ENCODE measurements at places on chromosomes 7 and 10. TPM values are rescaled to one million over a fixed set of nuclear protein-coding genes. Genes with fewer than 3 reads are reported as not detected.

- peak overlapping the region; percentile 80 for H3K27ac ChIP-seq
- H3K4me3 ChIP-seq = no peak overlapping the region
Observed at GRCh38 chr7:30816645-30817370, 45.6 kb downstream of the MINDY4 start.

GRCh38 chr7:42621543-42622219 is 290.2 kb downstream of the C7orf25 start:
- H3K4me1 ChIP-seq = no peaks in the 10 kb centered on the region
- H3K4me3 ChIP-seq = no peak overlapping the region
- H3K27ac ChIP-seq = no peak overlapping the region

GRCh38 chr7:131302446-131302845 is 25.2 kb upstream of the MKLN1 start:
- no peak overlapping the region for H3K27ac ChIP-seq
- no peaks in the 10 kb centered on the region for H3K4me1 ChIP-seq
- H3K4me3 ChIP-seq = no peak overlapping the region

SPDYE18 gene
- total RNA-seq = 0.51 TPM

DNA sequence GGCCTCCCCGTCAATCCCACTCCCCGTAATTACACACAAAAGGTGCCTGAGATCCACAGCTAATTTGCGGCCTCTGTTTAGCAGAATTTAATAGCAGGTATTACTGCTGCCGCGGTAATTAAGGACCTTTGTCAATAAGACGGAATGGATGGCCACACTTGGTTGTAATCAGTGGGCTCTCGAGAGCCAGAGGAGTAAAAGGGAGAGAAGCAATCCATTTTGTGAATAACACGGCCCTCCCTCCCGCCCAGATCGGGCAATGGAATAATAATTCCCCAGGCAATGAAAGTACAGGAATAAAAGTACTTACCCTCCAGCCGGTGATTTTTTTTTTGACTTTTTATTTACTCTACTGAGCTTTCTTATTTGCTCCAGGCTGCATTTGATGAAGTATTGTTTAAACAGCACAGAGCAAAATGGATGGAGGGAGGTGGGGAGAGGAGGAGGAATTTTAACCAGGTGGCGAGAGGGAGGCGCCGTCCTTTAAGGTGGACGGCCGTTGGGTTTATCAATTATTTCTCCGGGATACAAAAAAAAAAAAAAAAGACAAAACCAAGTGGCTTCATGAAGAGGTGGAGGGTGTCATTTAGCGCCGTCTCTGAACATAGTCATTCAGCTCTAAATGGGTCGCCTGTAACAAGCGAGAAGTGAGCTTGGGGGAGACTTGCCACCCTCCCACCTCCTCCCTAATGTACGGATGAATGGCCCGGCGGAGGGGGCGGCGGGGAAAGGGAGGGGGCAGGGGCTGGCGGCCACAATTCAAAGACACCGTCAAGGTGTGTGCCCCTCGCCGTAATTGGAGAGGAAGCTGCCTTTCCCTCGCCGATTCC is 120.3 kb downstream of the BUB3 start:
- no peaks in the 10 kb centered on the region for H3K36me3 ChIP-seq
- no peaks in the 10 kb centered on the region for H3K4me1 ChIP-seq
- peak; percentile 24 for DNase-seq
- peak overlapping the region; percentile 13 for H3K4me3 ChIP-seq
- H3K27me3 ChIP-seq = no peaks in the 10 kb centered on the region

DNA sequence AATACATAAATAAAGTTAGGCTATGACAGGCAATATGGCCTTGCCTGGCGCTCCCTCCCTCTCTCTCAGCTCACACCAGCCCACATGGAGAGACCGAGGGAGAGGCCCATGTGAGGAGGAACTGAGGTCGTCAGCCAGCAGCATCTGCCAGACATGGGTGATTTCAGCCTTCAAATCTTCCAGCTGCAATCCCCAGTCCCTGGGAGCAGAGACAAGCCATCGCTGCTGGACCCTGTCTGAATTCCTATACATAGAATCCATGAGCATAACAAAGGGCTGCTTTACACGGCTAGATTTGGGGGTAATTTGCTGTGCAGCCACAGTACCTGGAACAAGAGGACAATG is 35.6 kb downstream of the ANKRD16 start:
- H3K36me3 ChIP-seq = no peaks in the 10 kb centered on the region
- H3K4me1 ChIP-seq = no peaks in the 10 kb centered on the region
- H3K27ac ChIP-seq = no peak overlapping the region
- no peak for DNase-seq
- H3K4me3 ChIP-seq = no peak overlapping the region
- no peaks in the 10 kb centered on the region for H3K27me3 ChIP-seq

SPAM1 gene
- not detected for total RNA-seq

CRTAC1 gene
- total RNA-seq = 77.1 TPM

GRCh38 chr7:77800158-77800557 is 1.6 kb downstream of the PHTF2 start:
- H3K4me1 ChIP-seq = peaks cover 27% of the 10 kb centered on the region
- no peak for DNase-seq
- no peak overlapping the region for H3K27ac ChIP-seq
- H3K27me3 ChIP-seq = no peaks in the 10 kb centered on the region
- no peaks in the 10 kb centered on the region for H3K36me3 ChIP-seq

NEURL1 gene
- total RNA-seq = 1.1 TPM

C7orf33 gene
- not detected for total RNA-seq

GRCh38 chr7:134639683-134640279 is 6.9 kb upstream of the BPGM start:
- H3K27me3 ChIP-seq = no peaks in the 10 kb centered on the region
- H3K4me3 ChIP-seq = no peak overlapping the region
- no peak overlapping the region for H3K27ac ChIP-seq
- no peaks in the 10 kb centered on the region for H3K36me3 ChIP-seq

PNLIPRP3 gene
- not detected for total RNA-seq

DNA sequence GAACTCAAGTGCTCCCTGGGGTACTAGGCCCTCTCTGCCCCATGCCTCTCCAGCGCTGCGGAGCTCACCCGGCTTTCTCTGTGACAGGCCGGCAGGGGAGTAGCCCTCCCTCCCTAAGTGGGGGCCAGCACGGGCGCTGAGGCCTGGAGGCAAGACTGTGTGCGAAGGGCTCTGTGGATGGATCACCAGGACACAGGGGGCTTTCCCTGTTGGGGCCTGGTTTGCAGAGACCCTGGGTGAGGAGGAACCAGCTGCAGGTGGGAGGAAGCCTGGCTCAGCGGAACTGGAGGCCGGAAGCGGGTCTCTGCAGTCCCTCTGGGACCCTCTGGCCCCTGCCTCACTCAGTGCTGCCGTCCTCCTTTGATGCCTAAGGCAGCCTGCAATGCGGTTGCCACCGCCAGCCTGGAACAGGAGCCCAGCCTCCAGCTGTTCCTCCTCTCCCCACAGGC is 106.0 kb downstream of the CYTH3 start:
- no peak overlapping the region for H3K4me3 ChIP-seq
- no peak for DNase-seq

GRCh38 chr7:4080954-4081353 is 601.1 kb upstream of the FOXK1 start:
- peak; percentile 1 for DNase-seq
- H3K4me1 ChIP-seq = no peaks in the 10 kb centered on the region
- H3K27me3 ChIP-seq = no peaks in the 10 kb centered on the region
- no peak overlapping the region for H3K27ac ChIP-seq

LZTS2 gene
- total RNA-seq = 63.6 TPM

DNA sequence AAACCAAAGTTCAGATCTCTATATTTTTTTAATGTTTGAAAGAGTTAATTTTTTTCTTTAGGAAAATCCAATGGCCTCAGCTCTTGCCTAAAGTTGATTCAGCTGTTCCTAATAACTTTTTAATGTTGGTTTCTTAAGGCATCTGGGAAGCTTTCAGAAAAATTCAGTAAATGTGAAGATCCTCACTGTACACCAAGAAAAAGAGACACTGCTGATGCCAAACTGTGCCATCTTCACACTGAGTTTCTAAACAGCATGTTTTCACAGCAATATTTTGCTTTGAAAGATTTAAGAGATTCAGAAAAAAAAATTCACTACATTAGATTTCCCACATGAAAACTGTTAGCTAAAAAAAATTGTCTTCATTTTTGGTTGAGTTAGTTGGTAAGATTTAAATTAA is 249.4 kb downstream of the NEBL start:
- DNase-seq = no peak
- no peaks in the 10 kb centered on the region for H3K4me1 ChIP-seq
- no peaks in the 10 kb centered on the region for H3K36me3 ChIP-seq
- no peaks in the 10 kb centered on the region for H3K27me3 ChIP-seq

- no peaks in the 10 kb centered on the region for H3K27me3 ChIP-seq
- H3K4me1 ChIP-seq = no peaks in the 10 kb centered on the region
- H3K27ac ChIP-seq = no peak overlapping the region
- H3K4me3 ChIP-seq = no peak overlapping the region
- no peak for DNase-seq
Observed at GRCh38 chr10:27715505-27715904, 30.1 kb downstream of the MKX start.

CHST3 gene
- 14.3 TPM for total RNA-seq

GRCh38 chr10:77291596-77292505 is 345.8 kb downstream of the KCNMA1 start:
- H3K27ac ChIP-seq = no peak overlapping the region
- no peaks in the 10 kb centered on the region for H3K27me3 ChIP-seq
- no peak overlapping the region for H3K4me3 ChIP-seq
- H3K4me1 ChIP-seq = no peaks in the 10 kb centered on the region
- H3K36me3 ChIP-seq = no peaks in the 10 kb centered on the region
- DNase-seq = no peak

SMIM30 gene
- total RNA-seq = 10.7 TPM

DNA sequence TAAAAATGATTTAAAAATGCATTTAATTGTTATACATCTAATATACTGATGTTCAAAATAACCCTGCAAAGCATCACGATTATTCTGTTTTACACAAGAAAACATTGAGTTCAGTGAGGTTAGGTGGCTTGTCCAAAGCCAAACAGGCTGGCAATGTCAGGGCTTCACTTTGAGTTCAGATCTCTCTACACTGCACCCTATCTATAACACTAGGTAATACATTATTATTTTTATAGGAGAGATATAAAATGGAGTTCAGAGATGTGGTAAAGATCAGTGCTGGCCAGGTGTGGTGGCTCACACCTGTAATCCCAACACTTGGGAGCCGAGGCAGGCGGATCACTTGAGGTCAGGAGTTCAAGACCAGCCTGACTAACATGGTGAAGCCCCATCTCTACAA is 165.9 kb upstream of the MYO3A start:
- no peak overlapping the region for H3K27ac ChIP-seq
- H3K27me3 ChIP-seq = no peaks in the 10 kb centered on the region
- no peak for DNase-seq
- no peak overlapping the region for H3K4me3 ChIP-seq

GRCh38 chr10:12109286-12109685 is 20.2 kb upstream of the SEC61A2 start:
- H3K27me3 ChIP-seq = no peaks in the 10 kb centered on the region
- H3K27ac ChIP-seq = no peak overlapping the region
- no peak overlapping the region for H3K4me3 ChIP-seq
- DNase-seq = no peak
- peaks cover 78% of the 10 kb centered on the region for H3K36me3 ChIP-seq
- H3K4me1 ChIP-seq = no peaks in the 10 kb centered on the region

- DNase-seq = peak; percentile 90
- H3K4me1 ChIP-seq = peaks cover 17% of the 10 kb centered on the region
- H3K4me3 ChIP-seq = peak overlapping the region; percentile 73
- H3K36me3 ChIP-seq = no peaks in the 10 kb centered on the region
- H3K27ac ChIP-seq = peak overlapping the region; percentile 77
Observed at GRCh38 chr10:30784897-30785605, 155.5 kb upstream of the LYZL2 start.

POT1 gene
- total RNA-seq = 16.1 TPM

PAPOLB gene
- 0.10 TPM for total RNA-seq

- H3K27ac ChIP-seq = peak overlapping the region; percentile 16
- no peaks in the 10 kb centered on the region for H3K27me3 ChIP-seq
- no peak overlapping the region for H3K4me3 ChIP-seq
- peak; percentile 45 for DNase-seq
Observed at GRCh38 chr7:5997210-5997808, 11.5 kb downstream of the PMS2 start.

LRRN3 gene
- total RNA-seq = 5.3 TPM

GRCh38 chr10:7265396-7266123 is 145.3 kb downstream of the SFMBT2 start:
- H3K4me1 ChIP-seq = peaks cover 8% of the 10 kb centered on the region
- H3K4me3 ChIP-seq = no peak overlapping the region
- no peaks in the 10 kb centered on the region for H3K27me3 ChIP-seq
- no peak overlapping the region for H3K27ac ChIP-seq

DNA sequence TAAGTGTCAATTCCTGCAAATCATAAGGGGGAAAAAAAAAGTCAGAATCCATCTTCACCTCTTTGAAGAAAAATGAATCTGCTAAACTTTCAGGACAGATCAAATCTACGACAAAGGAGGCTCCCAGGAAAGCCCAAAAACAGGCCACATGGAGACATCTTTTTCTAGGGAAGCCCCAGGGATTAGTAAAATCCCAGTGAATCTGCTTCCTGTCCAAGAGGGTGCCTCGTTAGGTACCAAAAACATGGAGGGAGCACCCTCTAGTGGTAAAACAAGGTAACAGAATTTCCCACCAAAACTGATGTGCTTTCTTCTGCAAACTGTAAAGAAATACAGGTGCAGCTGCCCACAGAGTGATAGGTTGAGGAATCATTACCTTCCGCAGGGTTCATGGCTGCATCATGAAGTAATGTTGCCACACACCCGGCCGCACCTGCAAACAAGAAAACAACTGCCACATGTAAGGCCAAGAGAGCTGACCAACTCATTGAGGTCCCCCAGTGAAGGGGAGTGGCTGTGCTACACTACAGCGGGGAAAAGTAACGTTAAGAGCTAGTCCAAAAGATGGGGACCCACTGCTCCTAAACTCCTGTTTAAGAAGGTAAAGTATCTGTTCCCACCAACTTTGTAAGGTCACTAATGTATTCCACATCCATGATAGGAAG is 7.9 kb downstream of the SLC25A28 start:
- no peak overlapping the region for H3K27ac ChIP-seq
- no peaks in the 10 kb centered on the region for H3K36me3 ChIP-seq
- no peaks in the 10 kb centered on the region for H3K27me3 ChIP-seq
- peaks cover 8% of the 10 kb centered on the region for H3K4me1 ChIP-seq

GRCh38 chr10:6236349-6237198 is 33.8 kb downstream of the PFKFB3 start:
- peaks cover 56% of the 10 kb centered on the region for H3K36me3 ChIP-seq
- H3K4me1 ChIP-seq = no peaks in the 10 kb centered on the region
- no peaks in the 10 kb centered on the region for H3K27me3 ChIP-seq
- no peak overlapping the region for H3K4me3 ChIP-seq
- DNase-seq = no peak

DNA sequence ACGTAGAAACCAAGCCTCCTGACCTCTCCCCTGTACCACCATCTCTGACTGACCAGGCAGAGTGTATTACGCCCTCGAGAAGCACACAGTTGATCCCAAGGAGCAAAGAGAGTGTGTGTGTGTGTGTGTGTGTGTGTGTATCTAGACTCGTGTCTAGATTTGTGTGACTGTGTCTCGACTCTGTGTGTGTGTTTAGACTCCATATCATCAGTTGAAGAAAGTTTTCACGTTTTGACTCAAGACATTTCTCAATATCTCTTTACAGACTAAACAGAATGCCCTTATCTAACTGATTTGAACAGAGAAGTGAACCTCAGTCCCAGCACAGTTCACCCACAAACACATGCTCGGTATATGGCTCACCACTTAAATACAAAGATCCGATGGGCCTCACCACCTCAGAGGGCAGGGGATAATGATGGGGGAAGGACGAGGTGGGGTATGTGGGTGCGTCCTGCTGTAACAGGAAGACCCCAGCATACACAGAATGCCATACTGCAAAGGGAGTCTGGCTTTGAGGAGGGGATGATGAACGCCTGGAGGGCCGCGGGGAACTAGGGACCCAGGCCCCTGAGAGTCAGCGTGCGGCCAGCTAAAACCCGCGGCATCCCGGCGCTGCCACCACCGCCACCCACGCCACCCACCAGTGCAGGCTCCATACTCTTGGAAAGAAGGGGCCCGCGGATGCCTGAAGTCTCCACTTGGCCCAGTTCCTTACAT is 780 bp downstream of the ALDH18A1 start:
- peaks cover 17% of the 10 kb centered on the region for H3K36me3 ChIP-seq
- peak overlapping the region; percentile 72 for H3K27ac ChIP-seq
- H3K4me1 ChIP-seq = peaks cover 20% of the 10 kb centered on the region
- no peaks in the 10 kb centered on the region for H3K27me3 ChIP-seq
- H3K4me3 ChIP-seq = peak overlapping the region; percentile 72
